ENCODE measurements at places on chromosomes 6 and 20.

GRCh38 chr6:16969699-16970655 lies 131.9 kb upstream of the STMND1 start:
- DNase-seq, result no peak

GRCh38 chr20:57514273-57514751 lies 10.6 kb downstream of the CTCFL start:
- DNase-seq, result peak; percentile 12

- no peak for DNase-seq
These were observed 48.4 kb upstream of the TOP1 start for GRCh38 chr20:40980106-40980827.

DNA sequence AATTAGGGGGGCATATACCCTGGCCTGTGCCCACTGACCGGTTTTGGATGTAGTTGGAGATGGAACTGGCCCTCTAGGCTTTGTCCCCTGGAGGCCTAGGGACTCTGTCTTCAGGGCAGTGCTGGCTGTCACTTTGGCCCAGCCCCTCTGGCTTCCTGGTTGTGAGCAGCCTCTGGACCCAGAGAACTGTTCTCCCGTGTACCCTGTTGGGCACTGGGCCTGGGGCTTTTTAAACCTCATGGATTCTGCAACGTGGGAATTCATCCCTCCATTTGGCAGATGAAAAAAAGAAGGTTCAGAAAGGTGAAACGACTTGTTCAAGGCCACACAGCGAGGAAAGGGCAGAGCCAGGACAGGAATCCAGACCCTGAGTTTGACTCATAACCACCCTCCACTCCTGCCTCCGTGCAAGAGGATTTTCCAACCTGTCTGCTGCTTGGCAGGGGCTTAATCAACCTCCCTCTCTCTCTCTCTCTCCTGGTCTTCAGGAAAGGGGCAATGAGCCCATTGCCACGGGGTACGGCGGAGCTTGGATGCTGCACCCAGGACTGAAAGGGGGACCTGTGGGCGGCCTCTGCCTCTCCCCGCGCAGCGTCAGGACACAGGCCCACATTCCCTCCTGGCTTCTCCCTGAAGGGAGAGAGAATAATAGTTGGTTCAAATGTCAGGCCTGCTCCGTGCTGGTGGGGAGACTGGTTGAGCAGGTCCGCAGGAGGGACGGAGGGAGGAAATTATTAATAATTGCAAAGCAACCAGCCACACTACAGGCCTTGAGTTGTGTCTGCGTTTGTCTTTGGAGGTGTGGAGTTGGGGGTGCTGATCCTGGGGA lies 56.0 kb downstream of the CEBPB start:
- DNase-seq, result no peak

GRCh38 chr6:45880676-45881075 lies 135.0 kb downstream of the CLIC5 start:
- DNase-seq, result no peak

- DNase-seq, result no peak
These were observed 7.6 kb downstream of the MAPK14 start for GRCh38 chr6:36035225-36035624.

- DNase-seq, result no peak
These were observed 18.4 kb downstream of the TTK start for GRCh38 chr6:80022803-80023202.

DNA sequence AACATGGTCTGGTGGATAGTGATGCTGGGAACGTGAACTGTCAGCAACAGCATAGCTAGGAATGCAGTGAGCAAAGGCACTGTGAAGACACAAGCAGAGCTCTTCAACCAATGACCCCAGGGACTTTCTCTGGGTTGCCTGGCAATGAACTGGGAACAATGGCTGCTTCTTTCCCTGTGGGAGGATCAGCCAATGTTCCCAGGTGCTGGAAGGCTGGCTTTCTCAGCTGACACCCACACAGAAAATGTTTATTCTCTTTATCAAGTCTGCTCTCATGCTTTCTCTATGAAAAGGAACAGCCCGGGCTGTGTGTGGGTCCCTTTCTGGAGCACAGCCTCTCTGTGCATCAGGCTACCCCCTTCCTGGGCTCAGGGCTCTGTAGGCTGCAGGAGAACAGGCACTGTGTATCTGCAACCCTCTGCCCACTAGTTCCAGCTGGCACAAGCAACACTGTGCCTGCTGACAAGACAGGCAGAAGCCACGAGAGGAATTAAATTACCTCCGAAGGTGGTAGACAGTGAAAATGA lies 54.2 kb downstream of the HFE start:
- no peak for DNase-seq

- DNase-seq, result no peak
These were observed 2.1 kb downstream of the GNMT start for GRCh38 chr6:42962502-42963178.

DNA sequence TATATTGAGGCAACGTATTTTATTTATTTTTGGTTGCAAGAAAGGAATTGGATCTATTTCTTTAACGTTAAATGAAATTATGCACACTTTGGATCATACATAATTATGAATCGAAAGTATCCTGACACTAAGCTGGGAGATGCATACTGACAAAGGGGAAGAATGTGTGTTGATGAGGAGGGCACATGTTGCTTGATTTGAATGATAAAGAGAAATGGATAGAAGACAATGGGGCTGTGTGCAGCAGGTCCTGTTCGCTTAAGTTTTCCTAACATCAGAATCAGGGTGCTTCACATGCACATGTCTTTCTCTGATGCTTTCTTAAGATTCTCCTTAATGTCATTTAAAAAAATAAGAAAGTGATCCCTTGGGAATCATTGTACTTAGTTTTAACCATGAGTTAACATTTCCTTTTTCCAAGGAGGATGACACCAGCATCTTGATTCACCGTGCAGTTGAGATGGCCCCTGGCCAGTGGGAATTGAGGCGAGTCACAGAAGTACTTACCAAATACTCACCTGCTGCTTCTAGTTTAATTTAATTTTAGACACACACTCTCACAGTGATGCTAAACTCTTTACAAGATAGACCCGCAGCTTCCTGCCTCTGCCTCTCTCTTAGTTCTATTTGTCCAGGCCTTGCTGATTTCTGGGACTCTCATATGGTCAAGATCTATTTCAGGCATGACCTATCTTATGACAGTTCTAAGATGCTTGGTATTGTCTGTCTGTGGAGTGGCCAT lies 116.5 kb downstream of the CLIC5 start:
- no peak for DNase-seq

GRCh38 chr6:107590378-107590777 lies 100.5 kb downstream of the SOBP start:
- DNase-seq, result no peak

DNA sequence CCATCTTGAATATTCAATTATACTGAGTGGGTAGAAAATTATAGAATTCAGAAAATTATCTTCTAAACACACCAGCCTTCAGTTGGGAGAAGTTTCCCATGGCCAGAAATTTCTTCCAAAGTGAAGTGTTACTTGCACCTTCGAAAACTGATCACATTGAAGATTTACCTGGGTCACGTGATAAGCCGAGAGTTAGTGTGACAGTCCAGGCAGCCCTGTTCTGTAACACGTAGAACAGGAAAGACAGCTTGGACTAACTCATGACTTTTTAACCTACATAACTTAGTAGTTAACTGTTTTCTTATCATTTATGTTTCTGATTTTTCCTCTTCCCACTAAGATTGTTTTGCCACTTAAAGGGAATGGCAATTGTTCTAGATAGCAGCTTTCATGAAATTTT lies 118.3 kb upstream of the MTHFD1L start:
- DNase-seq, result no peak

DNA sequence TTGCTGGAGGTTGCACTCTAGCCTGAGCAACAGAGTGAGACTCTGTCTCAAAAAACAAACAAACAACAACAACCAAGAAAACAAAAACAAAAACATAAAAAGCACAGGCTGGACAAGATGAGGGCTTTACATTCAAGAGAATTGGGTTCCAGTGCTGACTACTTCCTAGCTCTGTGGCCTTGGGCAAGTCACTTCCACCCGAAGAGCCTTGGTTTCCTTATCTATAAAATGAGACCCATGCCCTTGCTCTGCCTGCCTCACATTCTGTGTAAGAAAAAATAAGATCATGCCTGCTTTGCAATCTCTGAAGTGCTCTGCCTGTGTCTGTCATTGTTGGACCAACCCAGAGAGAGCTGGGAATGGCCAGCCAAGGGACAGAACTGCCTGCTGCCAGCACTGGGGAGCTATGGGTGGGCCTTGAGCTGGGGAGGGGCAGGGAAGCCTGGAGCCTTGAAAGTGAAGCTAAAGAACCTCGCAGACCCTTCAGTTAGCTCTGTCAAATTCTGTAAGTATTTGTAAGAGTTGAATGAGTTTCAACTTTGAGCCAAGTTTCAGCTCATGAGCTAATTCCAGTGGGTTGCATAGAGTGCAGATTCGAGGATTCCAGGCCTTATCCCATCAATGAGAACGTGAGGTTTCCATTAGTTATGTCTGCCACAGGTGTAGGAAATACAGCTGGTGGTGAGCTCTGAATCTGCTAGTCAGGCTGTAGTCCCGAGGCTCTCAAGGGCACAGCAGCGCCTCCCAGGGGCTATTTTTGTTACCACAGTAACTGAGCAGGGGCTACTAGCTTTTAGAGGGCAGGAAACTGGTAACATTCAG lies 93.2 kb downstream of the DLGAP4 start:
- DNase-seq, result no peak

GRCh38 chr6:161143663-161144430 lies 130.0 kb downstream of the AGPAT4 start:
- no peak for DNase-seq

DNA sequence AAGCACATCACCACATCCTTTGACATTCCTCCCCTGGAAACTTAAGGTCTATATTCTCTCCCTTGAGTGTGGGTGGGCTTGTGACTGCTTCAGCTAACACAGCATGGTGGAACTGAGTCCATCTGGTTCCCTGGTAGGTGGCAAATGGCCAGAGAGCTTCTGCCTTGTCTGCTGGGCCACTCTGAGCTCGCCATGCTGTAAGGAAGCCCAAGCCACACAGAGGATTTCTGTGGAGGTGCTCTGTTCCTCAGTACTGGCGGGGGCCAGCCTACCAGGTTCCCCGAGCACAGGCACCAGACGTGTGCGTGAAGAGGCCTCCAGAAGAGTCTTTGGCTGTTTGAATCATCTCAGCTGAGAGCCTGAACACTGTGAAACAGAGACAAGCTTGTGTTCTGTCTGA lies 41.6 kb upstream of the PMEPA1 start:
- no peak for DNase-seq

DNA sequence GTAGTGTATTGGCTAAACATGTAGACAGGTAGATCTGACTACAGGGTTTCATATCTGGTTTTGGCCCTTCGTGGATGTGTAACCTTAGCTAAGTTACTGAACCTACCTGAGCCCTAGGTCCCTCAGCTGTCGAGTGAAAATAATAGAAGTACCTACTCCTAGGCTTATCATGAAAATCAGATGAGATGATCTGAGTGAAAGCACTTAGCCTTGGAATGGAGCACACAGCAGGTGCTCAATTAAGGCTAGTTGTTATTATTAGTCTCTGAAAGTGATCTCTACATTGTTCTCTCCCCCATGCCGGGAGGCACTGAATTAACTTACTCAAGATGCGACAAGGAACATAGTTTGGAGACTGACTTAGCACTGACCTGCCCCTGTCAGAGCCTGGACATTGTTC lies 174.7 kb upstream of the ZNF217 start:
- DNase-seq, result no peak

GRCh38 chr6:155039618-155040017 lies 44.5 kb downstream of the TIAM2 start:
- DNase-seq, result no peak

- DNase-seq, result no peak
These were observed 64.7 kb upstream of the GATA5 start for GRCh38 chr20:62540504-62540903.

DNA sequence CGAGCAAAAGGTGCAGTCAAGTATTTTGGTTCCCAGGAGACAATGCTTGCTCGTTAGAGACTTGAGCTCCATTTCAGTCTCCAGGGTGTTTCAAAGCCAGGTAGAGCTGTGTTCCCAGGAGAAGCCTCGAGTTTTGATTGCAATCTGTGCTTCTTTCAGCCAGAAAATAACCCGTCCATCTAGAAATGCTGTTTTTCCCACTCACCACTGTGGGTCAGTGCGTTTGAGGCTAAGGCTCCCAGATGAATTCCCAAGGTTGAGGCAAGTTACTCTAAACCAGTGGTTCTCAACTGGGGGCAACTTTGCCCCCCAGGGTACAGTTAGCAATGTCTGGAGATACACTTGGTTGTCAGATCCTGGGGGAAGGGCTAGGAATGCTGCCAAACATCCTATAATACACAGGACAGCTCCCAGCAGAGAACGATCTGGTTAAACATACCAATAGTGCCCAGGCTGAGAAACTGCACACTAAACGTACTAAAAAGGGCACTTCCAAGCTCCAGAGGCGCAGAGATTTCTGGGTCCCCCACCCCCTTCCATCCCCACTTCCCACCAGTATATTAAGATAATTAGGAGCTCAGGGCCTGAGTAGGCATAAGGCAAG lies 13.8 kb downstream of the BMP7 start:
- no peak for DNase-seq

GRCh38 chr6:37259191-37259590 lies 1.2 kb upstream of the TMEM217 start:
- no peak for DNase-seq

- DNase-seq, result no peak
These were observed 201.5 kb downstream of the PKHD1 start for GRCh38 chr6:51885957-51886356.

DNA sequence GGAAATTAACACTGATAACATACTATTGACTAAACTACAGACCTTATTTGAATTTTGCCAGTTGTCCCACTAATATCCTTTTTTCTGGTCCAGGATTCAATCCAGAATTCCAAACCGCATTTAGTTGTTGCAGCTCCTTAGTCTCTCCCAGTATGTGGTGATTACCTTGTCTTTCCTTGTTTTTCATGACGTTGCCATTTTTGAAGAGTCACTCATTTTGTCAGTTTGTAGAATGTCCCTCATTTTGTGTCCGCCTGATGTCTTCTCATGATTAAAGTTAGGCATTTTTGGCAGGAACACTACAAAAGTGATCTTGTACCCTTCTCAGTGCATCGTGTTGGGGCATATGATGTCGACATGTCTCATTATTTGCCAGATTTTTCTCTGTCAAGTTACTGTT lies 33.1 kb downstream of the DTD1 start:
- DNase-seq, result no peak

GRCh38 chr6:137000825-137001224 lies 43.9 kb downstream of the IL20RA start:
- DNase-seq, result no peak

DNA sequence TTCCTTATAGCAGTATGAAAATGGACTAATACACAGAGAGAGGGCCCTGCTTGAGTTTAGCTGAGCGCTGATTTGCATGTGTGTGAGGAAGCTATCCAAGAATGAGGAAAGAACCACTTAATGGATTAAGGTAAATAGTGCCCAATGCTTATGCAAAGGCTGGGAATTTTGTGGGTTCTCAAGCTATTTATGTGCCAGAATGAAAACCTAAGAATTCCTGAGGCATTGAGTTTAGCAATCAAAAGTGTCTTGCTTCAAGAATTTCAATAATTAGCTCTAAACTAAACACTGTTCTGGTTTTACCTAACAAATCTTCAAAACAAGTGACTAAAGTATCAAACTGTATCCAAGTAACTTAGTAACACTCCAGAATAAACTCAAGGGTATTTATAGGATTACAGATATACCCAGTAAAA lies 7.0 kb upstream of the OR14J1 start:
- no peak for DNase-seq
